ENCODE measurements at places on chromosomes 7 and 10.

- no peak overlapping the region for H3K27ac ChIP-seq
- no peak overlapping the region for H3K4me3 ChIP-seq
- H3K36me3 ChIP-seq: peaks cover 6% of the 10 kb centered on the region
- no peak for DNase-seq
- no peaks in the 10 kb centered on the region for H3K4me1 ChIP-seq
These were observed 33.3 kb downstream of the PKD1L1 start for GRCh38 chr7:47914717-47915615.

GRCh38 chr7:27213433-27214238 lies 13.7 kb upstream of the HOXA13 start:
- H3K4me1 ChIP-seq: no peaks in the 10 kb centered on the region
- no peak overlapping the region for H3K4me3 ChIP-seq
- H3K27ac ChIP-seq: no peak overlapping the region
- no peak for DNase-seq

DNA sequence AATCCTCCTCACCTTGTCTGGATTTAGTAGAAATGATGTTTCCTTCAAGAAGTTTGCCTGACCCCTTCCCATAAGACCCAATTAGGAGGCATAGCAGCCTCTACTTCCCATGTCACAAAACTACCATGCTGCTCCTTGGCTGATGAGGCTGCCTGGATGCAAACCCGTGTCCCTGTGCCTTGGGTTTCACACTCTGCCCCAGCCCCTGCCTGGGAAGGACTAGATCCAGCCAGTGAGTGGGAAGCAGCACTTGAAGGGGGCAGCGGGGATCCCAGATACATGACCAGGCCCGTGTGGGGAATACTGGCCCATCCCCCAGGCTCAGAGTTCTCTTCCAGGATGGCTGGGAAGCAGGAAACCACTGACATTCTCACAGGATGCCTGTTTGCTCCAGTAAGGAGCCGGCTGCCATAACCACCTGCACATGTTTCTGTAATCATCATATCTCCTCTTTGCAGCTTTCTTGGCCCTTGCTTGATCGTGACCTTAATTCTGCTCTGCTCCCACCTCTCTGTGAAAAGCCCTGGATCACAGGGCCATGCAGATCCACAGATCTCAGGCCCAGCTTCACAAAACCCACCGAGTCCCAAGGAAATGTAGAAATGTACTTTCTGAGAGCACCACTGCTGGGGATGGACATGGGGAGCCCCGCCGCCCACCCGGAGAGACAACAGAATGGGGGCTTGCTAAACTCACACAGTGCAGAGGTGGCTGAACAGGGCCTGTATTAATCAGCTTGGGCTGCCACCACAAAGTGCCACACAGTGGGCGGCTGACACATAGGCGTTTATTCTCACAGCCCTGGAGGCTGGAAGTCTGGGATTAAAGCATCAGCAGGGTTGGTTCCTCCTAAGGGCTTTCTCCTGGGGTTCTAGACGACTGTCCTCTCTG lies 287.8 kb upstream of the IGFBP3 start:
- no peaks in the 10 kb centered on the region for H3K27me3 ChIP-seq
- DNase-seq: no peak
- no peaks in the 10 kb centered on the region for H3K4me1 ChIP-seq
- H3K27ac ChIP-seq: no peak overlapping the region
- H3K36me3 ChIP-seq: no peaks in the 10 kb centered on the region
- H3K4me3 ChIP-seq: no peak overlapping the region

DNA sequence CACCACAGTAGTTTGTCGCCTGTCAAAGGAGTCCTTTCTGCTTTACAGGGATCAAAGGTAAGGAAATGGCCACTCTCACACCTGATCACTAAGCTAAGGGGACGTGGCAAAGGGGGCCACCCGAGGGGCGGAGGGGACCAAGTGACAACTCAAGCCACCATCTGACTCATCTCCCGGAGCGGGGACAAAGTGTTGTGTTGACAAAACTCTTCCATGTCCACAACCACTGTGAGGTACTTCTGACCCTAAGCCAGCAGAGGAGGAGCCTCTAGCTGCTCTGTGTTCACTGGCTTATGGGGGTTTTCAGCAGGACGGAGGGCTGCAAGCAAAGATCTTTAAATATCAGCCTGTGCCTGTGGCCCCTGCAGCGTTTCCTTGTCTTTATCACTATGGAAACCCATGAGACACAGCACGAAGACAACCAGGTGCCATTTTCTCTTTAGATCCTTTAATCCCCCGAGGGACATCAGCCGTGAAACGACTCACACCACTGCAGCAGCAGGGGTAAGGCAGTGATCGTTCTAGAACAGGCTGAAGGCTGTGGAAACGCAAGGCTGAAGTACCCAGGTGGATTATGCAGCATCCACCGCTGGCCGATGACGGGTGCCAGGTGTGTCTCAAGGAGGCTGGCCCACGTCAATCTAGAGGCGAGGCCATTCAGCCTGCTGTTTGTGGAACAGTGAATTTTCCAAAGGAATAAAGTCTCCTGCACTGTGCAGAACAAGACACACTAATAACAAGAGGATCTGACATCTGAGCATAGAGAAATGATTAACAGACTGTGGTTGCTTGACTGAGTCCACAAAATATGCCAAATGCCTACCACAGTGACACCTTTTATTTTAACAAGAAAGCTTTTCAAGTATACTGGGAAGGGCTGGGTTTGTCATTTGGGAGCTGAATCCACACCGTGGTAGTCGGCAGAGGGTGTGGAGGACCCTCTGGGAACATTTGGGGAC lies 26.6 kb upstream of the DDC start:
- peak overlapping the region; percentile 76 for H3K27ac ChIP-seq
- H3K4me1 ChIP-seq: peaks cover 20% of the 10 kb centered on the region
- no peaks in the 10 kb centered on the region for H3K27me3 ChIP-seq
- peak overlapping the region; percentile 30 for H3K4me3 ChIP-seq
- peak; percentile 30 for DNase-seq

GRCh38 chr10:29865700-29866355 lies 193.6 kb downstream of the JCAD start:
- no peak for DNase-seq
- H3K4me1 ChIP-seq: no peaks in the 10 kb centered on the region
- no peak overlapping the region for H3K27ac ChIP-seq
- H3K27me3 ChIP-seq: peaks cover 4% of the 10 kb centered on the region
- no peaks in the 10 kb centered on the region for H3K36me3 ChIP-seq

All from glutamatergic neuron (in vitro differentiated cells).